Stimulated activated CD8-positive, alpha-beta memory T cell treated with anti-CD3 and anti-CD28 coated beads, Interleukin-4, amount 100 ng/mL, for 4 hours (primary cell): ENCODE measurements at places on chromosomes 5 and 9.

- no peak for DNase-seq
These were observed 13.7 kb downstream of the DOCK2 start for GRCh38 chr5:169650701-169651331.

- no peak for DNase-seq
These were observed 58.3 kb upstream of the MOCS2 start for GRCh38 chr5:53167836-53168235.

DNA sequence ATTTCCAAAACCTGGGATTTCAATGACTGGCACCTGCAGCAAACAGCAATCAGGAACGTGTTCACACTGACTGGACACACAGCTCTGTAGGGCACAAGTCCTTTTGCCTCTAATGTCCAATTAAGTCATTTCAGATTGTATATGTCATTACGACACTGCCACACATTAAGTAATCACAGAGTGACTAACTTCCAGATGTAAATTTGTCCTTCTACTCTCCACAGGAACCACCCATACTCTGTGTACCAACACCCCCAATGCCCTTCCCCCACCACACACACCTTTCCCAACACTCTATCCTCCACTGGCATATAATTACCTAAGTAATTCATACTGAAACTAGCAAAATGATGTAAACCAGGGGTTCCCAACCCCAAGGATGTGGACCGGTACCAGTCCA, 30.5 kb downstream of the LARS1 start:
- DNase-seq = no peak

DNA sequence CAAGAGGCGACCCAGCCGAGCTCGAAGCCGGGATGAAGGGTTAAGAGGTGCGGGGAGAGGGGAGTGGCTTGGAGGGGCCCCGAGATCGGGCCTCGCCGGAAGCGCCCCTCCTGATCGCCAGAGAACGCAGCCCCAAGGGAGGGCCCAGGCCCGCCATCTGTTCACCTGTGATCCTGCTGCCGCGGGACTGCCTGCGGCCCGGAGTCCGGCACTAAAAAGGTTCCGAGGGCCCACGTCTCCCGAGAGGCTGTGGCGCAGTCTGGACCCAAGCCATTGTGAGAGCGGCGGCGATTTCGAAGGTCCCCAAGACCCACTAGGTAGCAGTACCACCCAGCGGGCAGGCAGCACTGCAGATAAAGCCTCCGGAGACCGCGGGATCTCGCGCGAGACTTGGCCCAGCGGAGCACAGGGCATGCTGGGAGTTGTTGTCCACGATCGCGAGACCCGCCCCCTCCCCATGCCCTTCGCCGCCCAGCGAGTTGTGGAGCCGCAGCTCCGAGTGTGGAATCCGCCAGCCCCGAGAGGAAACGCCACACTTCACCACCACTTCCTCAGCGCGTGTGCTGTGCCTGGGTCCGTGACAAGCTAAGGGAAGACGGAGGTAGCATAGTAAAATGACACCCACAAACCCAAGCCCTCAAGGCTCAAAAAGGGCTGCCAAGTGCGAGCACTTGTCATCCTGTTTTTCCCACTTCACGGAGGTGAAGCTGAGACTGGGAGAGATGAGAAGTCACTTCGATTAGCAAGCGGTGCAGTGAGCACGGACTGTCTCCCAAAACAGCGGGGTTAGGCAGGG, at the start of gene KIAA1191:
Gene KIAA1191, minus strand, starts transcription at position 328 of the 796 bp plus-strand sequence. CDS start 2,256 bp downstream, outside the sequence.
- DNase-seq = peak; percentile 78

DNA sequence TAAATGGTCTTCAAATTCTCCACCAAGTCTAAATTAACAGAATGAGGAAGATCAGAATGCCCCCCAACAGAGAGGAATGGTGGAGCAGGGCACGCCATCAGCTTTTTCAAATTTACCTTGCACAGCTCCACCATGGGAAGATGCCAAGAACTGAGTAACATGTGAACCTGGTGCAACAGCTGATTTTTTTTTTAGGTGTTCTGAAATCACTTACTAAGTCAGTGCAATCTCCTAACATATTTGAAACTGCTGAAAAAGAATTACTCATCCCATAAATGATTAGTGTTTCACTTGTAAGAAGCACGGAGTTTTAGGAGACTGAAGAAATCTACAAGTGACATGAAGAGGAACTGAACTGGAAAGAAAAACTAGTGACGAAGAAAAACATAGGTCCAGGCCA, 5.1 kb downstream of the TMEM245 start:
- DNase-seq = no peak

DNA sequence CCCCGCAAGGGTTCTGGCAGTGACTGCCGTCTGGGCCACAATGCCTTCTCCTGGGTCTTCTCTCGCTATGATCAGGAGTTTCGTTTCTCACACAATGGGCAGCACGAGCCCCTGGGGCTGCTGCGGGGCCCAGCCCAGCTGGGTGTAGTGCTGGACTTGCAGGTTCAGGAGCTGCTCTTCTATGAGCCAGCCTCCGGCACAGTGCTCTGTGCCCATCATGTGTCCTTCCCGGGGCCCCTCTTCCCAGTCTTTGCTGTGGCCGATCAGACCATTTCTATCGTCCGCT, 7.0 kb downstream of the HDHD3 start:
- no peak for DNase-seq
